ENCODE measurements at places on chromosomes 11 and 22.

DNA sequence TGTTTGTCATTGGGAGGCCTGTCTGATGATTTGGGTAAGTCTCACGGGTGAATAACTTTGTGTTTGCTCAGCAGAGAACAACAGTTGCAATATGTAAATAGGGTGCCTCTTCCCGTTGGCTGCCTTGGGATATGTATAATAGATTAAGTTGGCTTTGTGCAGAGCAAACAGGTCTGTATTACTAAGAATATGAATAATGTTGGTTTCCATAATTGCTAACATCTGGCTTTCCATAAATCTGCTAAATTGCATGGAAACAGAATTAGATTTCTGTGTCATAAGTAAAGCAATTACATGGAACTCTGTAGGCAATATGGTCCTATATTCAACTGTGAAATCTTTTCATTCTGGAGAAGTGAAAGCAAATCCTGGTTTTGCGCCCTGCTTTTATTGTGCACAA, 636.0 kb upstream of the ANO5 start:
- no peak for DNase-seq

DNA sequence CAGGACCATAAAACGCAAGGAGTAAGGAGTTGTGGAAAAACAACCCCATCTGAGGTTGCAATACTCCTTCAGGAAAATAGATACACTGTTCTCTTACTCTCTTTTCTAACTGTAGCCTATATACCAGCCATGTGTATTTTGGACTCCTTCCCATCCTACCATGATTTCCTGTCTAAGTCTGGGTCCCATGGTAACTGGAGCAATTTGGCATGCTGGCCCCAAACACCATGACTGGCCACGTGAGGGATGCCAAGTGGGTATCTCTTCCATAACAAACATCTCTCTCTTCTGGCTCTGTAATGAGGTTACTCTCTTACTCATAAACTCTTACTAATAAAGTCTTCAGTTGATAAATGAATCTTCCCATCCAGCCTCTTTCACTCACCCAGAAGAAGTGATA, 26.5 kb downstream of the ABTB2 start:
- no peak for DNase-seq

DNA sequence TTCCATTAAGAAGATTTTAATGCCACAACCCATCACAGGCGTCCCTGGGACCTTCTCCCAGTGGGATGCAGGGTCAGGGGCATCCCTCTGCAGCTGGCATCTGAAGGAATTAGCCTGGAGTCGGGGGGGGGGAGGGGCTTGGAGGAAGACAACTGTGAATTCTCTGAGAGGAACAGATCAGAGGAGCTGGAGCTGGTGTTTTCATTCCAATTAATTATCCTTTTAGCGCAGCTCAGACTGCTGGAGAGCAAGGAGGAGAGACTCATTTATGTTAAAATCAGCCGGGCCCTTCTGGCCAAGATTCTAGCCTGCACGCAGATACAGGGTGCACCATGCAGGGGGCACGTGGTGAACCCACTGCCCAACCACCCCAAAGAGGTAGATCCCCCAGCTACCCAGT, 116.2 kb downstream of the CHST1 start:
- DNase-seq, result no peak

DNA sequence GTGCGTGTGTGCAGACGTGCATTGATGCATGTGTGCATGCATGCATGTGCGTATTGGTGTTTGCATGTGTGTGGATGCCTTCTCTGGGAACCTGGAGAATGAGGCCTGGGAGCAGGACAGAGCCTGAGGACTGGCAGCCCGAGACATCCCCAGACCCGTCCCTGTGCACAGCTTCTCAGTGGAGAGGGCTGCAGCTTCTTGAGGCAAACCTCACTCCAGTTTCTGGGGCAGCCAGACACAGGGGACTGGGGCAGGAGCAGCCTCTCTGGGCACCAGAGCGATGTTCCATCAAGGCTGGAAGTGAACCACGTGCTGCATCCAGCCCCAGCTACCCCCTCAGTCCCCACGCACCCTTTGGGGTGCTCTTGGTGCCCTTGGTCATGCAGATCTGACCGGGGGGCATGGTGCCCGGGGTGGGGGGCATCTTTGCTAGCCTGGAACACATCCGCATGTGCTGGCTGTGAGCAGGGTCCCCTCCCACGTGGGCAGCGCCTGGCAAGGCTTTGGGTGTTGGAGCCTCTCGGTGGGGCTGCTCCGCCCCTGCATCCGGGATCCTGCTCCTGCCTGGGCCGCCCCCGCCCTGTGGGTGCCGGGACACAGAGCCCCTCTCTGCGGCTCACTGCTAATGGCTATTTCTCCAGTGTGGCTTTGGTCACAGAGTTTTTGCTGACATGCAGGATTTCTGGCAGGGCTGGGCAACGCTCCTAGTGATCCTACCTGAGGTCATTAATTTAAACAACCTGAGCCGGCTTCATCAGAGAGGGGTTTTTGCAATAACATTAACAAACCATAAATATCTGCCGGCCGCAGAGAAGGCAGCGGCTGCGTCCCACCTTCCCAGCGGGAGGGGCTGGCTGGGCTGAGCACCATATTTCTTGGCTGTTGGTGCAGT, 434.7 kb downstream of the TBC1D22A start:
- no peak for DNase-seq

- DNase-seq, result no peak
Measured at GRCh38 chr11:12270215-12270797, 107.1 kb upstream of the PARVA start.

GRCh38 chr11:105611572-105612441, 1.9 kb downstream of the GRIA4 start:
- DNase-seq, result no peak

DNA sequence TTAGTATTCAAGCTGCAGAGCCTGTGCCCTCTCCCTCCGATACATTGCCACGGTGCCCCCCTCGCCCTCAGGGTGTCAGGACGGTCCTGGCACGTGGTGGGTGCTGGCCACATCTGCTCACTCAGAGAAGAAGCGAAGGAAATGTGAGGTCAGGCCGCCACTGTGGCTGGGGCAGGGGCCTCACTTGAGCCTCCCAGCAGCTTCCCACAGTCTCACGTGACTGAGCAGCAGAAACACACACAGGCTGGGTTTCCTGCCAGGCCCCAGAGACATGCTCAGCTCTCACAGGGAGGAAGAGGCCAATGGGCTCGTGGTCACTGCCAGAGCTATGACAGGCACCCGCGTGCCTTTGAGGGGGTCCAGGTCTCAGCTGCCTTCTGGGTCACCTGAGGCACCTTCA, 37.9 kb upstream of the PRR5 start:
- peak; percentile 21 for DNase-seq

GRCh38 chr11:14132312-14132711, 169.8 kb downstream of the SPON1 start:
- no peak for DNase-seq

DNA sequence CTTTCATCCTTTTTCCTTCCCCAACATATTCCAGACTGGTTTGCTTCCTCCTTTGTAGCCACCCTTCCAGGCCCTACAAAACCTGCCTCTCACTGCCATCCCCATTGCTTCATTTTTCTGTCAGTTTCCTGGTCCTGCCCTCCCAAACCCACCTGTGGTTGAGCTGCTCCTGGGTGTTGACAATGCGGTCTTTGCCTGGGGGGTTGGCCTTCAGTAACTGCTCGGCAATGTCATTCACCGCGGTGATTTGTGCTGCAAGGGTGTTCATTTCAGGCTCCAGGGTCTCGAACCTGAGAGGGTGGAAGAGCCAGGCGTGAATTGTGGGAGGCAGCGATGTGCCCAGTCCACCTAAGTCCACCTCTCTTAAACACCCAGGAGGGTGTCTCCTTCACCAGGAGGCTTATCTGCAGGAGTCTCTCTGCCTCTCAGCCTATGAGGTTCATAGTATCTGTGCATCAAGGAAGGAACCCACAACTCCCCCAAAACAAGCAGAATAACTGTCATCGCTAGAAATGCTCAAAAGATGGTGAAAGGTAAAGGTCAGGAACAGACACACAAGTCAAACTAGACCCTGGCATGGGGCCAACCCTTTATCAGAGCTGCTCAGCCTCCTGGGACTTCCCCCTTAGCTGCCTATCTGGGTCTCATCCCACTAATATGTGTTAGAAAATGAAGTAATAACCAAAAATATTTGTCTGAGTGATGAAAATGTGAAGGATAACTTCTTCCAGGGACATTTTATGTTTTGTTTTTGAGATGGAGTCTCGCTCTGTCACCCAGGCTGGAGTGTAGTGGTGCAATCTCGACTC, 23.9 kb upstream of the RBM4B start:
- peak; percentile 99 for DNase-seq

DNA sequence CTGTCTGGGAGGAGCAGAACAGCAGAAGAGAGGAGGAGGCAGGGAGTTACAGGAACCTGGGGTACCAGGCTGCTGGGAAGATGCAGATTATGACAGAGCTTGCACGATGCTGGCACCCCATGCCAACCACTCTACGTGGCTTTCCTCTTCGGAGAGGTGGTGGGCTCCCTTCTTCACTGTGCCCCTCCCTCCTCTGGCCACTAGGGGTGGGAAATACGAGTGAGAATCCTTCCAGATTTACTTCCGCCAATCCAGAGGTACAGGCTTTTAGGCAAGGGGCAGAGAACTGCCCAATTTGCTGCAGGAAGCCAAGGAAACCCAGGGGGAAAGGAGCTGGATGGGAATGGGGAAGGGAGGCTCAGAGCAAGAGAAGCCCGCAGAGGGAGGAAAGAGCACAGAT, 12.3 kb downstream of the HYOU1 start:
- no peak for DNase-seq

GRCh38 chr11:126385991-126386728, 30.7 kb downstream of the ST3GAL4 start:
- DNase-seq, result no peak

- no peak for DNase-seq
Measured at GRCh38 chr22:19478901-19479354, at the start of gene UFD1. TSS of gene UFD1 (minus strand) at chr22:19479193. CDS start at chr22:19479085, 108 bp downstream.

DNA sequence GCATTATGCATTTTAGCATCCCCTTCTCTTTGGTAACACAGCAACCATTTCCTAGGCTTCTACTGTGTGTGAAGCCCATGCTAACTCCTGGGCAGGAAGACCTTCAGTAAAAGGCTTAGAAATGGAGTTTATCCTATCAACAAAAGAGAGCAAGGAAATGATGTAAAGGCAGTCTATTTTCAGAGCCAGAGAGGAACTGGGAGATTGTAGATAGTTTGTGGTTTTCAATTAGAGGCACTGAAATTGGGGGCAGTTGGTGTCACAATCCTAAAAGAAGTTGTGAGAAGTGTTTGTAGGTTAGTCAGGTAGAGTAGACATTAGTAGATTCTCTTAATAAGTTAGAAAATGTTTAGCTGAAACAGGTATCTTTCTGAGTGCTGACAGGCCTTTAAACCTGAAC, 7.1 kb downstream of the ACAD8 start:
- DNase-seq, result no peak

DNA sequence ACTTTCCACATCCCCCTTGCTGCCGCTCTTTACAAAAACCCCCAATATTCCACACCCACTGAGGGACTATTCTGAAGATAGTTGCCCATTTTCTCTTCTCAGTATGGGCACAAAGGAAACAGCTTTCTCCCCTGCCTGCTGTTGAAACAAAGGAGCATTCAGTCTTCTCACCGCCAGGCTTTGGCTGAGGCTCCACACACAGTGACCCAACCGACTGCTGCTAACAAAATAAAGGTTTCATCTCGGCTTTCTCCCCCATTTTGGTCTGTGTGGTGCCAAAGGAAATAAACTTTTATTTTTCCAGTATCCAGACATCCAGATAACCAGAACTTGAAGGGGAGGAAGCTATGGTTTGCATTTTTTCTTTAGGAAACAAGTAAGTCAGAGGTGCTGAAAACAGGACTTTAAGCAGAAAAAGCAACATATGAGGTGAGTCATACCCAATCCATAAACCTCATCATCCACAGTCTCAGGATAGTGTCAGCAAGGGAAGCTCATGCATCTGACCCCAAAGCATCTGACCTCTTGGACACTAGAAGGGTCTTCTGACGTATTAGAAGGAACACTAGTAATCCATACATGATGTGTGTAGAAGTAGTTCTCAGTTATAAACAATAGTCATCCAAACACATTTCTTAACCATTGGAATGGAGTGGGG, 6.4 kb downstream of the CLMP start:
- no peak for DNase-seq

GRCh38 chr11:119167933-119168332, 592 bp upstream of the NLRX1 start:
- no peak for DNase-seq

GRCh38 chr22:42270510-42271190, at the start of gene TCF20:
TSS of gene TCF20 (minus strand) at chr22:42270653. CDS start at chr22:42215305, 55,348 bp downstream.
- DNase-seq, result peak; percentile 83
